ENCODE measurements at places on chromosomes 3 and 15.
A peak's percentile ranks its signal among the peaks of the same experiment; 100 is the strongest.

GRCh38 chr3:123084192-123084591, 17.4 kb downstream of the PDIA5 start:
- no peak for DNase-seq

DNA sequence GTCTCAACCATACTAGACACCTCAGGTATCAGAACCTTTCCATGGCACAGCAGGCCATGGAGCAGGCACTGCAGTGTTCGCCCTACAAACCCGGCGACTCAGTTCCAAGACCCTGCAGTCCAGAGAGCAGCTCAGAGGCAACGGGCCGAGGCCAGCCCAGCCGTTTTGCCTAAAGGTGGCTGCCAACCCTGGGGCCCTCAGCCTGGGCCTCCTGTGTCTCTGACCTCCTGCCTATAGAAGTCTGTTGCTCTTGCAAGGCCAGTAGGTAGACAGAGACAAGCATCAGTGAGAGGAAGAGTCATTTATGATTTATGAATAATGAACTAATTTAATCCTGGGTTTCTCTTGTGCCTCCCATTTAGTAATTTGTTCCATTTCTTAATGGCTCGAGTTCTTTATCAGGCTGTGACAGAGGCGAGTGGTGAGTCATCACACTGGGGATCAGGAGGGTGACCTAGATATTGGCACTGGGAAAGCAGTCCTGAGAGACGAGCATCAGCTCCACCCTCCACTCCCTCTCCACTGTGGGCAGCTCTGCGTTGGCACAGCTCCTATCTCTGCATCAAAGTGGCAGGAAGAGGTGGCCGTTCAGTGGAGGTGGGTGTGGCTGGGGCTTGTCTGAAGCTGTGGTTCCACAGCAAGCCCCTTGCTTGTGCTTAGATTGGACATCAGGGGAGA, 79.8 kb downstream of the ABHD5 start:
- peak; percentile 36 for DNase-seq

GRCh38 chr15:99508311-99508645, 57.5 kb upstream of the MEF2A start:
- DNase-seq: no peak

DNA sequence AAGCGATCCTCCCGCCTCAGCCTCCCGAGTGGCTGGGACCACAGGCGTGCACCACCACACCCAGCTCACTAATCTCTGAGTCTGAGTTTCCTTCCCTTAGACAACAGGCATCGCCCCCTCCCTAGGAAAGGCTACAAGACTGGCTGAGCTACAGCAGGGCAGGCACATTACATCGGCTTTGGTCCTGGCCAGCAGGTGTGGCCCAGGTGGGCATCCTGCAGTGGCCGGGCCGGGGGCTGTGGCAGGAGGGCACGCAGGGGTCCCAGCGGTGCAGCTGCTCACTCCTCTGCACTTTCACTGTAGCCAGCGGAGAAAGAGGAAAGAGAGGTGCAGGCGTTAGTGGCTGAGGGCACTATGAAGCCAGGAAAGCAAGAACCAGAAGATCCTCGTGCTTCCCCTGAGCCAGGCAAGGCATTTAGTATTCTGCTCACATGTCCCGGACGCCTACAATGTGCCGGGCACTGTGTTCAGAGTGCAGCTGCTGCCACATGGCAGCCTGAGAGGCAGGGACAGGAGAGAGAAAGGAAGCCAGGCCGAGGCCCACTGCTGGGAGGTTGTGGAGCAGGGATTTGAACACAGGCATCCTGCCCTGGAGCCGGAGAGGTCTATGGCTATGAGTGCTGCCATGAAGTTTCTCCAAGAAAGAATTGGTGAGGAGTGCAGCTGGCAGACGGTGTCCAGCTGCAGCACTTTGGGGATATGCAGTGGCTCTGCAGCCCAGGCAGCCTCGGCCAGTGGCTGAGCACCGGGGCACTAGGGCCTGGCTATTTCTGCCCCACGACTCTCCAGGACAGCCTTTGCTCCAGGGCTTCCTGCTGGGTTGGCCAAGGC, 22.3 kb downstream of the GRIP2 start:
- DNase-seq: no peak

DNA sequence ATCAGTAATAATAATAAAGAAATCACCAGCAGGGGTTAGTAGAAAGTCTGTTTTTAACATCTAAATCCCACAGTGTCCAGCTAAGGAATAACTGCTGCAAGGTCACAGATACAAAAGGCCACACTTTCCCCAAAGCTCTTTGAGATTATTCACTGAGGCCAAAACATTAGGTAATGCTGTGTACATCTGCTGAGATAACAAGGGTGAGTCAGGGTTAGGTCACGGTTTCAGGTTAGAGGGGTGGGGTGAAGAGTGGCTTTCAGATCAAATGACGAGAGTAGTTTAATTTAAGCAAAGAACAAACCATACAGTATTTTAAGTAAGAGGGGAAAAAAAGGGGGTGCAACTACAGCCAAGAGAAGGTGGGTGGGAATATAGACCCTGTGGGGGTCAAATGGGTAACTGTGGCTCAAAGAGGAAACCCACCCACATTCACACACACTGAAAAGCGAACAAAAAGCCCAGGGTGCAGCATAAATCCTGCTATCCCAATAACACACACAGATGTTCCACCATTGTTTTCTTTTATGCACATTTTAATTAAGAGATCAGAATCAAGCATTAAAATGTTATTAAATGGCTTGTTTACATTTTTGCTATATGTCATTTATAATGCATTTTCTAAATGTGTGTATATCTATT, 412.9 kb downstream of the TIGIT start:
- DNase-seq: no peak

DNA sequence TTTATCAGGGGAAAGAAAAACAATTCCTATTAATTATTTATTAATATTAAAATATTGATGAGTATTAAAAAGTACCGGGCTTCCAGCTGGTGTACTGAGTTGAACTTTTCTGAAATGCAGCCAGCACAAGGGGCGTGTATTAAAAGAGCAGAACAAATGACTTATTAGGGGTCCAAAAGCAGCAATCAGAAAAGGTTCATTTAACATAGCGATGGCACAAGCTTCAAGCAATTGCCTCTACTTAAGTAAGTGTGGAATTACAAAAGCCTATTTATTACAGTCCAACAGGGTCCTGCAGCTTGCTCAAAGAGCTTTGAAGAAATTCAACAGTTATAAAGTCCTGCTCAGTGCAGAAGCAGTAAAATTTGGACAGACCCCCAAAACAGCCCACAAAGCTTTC, 285.6 kb downstream of the EPHA3 start:
- DNase-seq: no peak

GRCh38 chr3:171373711-171374110, 86.5 kb downstream of the TNIK start:
- DNase-seq: no peak

DNA sequence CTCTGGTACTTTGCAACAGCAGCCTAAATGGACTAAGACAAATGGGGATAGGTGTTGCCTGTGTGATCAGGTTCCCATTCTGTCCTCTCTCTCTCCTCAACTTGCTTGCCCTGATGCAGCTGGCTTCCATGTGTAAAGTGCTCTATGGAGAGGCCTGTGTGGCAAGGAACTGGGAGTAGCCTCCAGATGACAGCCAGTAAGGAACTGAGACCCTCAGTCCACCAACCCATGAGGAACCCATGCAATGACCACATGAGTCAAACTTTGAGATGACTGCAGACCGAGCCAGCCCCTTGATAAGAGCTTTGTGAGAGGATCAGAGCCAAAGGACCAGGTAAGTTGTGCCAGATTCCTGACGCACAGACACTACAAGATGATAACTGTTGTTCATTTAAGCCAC, 74.6 kb upstream of the ADPGK start:
- no peak for DNase-seq

DNA sequence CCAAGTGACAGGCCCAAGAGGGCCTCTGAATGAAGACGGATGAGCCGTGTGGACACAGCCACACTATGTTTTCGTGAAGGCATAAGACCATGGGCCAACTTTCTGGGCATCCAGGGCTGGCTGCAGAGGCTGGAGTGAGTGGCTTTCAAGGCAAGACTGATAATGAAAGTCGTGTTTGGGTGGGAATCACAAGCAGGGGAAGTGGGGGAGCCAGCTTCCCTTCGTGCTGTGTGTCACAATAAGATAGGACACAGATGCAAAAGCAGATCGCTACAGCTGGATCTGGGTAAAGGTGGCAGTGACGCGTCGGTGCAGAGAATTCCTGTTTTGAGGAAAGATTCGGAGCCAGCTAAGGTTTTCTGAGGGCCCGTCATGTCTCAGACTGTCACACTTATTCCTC, 309.8 kb upstream of the CTDSPL start:
- no peak for DNase-seq

DNA sequence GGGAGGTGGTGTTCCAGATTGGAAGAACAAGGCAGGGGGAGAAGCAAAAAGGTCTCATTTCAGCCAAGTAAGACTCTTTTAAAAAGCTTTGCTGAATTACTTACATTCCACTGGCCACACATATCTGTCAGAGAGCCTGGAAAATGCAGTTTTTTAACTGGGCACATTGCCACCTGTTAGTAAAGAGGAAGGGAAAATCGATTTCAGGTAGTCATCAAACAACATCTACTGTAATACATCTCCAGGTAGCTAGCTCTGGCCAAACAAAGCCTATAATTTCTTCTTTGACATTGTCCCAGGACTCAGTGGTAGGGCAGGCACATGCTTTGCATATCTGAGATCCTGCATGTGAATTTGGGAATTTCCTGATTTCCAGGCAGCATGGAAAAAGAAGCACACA, 480.7 kb upstream of the SUCLG2 start:
- no peak for DNase-seq

DNA sequence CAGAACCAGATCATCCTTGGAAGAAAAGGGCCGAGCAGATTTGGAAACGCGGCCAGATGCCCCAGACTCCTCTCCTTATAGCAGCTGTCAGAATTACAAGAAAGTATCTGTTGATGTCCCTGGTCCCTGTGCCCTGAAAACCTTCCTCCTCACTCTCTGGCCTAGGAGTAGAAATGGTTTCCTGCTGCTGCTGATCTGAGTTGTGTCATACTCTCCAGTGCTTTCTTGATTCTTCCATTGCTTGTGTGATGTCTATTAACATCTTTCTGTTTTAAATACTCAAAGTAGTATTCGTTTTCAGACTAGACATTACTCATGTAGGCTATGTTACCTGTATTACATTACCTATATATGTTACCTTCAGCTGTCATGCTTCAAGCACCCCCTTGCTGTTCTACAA, 26.8 kb upstream of the HERC1 start:
- DNase-seq: no peak

- DNase-seq: no peak
Observed at GRCh38 chr15:90813796-90814190, 54.6 kb upstream of the FURIN start.

DNA sequence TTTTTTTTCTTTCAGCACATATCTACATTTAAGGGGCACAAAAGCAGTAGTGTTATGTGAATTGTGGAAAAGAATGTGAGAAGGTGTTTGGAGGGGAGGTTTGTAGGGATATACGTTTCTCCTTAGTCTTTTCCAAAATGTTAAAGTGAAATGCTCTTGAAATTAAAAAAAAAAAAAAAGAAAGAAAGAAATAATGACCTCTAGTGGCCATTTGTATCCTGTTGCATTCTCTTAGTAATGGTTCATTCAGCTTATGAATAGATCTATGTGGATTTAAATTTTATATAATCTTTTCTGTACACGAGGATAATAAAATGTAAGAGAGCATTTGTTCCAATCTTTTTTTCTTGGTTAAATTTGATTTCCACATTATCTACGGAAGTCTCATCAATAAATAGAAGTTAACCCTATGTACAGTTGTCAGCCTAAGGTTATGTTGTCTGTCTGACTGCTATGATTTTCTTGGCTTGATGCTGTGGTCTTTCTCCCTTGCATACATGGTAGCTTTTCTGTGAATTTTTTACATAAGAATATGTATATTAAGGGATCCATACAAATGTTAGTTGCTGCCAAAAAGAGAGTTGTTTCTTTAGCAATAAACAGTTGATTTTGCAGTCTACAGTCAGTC, 1.7 kb downstream of the P2RY13 start:
- no peak for DNase-seq

- no peak for DNase-seq
Observed at GRCh38 chr15:79408041-79408440, 24.1 kb upstream of the MINAR1 start.

- no peak for DNase-seq
Observed at GRCh38 chr15:40190591-40190990, 29.7 kb downstream of the BUB1B start.

DNA sequence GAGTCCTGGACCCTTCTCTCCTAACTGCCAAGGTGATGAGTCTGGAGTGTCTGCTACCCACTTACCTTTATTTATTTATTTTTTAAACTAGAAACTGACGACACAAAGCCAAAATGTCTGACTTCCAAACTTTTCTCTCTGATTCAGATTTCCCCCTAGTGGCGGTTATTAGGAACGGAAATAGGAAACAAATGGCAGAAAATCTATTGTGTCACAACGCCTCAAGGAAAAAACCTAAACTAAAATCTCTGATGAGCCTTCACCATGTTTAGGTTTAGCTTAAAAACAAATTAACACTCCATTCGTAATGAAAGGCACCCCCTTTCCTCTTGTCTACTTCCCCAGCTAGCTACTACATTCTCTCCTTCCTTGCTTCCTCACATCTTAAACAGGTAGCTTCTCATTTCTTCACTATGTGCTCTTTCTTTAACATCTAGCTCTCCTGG, 94.0 kb upstream of the MEX3B start:
- DNase-seq: peak; percentile 24

DNA sequence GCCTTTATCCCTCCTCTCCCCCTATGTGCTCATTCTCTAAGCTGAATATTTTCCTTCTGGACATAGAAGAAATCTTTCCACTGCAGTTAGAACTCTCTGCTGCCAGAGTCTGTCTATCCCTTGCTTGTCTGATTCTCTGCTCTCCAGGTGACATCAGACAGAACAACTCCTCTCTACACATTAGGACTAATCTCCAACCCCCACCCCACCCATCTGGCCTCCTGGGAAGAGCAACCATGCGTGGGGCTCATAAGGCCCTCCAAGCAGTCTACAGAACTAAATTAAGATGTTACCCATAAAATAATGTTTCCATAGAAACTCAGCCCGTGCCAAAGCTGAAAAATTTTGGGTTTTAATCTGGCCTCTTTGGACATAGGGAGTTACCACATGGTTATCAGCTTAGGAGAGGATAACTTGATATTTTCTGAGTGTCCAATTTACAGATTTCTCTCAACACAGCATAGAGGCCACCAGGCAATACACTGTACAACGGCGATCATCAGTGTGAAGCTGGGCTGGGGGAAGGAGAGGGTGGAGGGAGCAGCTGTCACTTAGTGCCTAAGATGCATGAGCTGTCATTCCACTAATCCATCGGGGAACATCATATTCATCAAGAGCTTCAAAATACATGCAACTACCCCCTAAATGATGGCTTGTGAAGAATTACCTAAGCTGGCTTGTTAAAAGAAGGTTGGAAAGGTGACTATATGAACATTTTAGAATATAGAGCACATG, 199.4 kb downstream of the CLSTN2 start:
- no peak for DNase-seq

- no peak for DNase-seq
Observed at GRCh38 chr3:107523289-107523538, 452 bp downstream of the BBX start.

- DNase-seq: no peak
Observed at GRCh38 chr3:28232659-28233058, 8.8 kb upstream of the CMC1 start.

- DNase-seq: no peak
Observed at GRCh38 chr3:49535971-49536874, 18.1 kb upstream of the BSN start.

Data from CD4-positive, alpha-beta T cell treated with Interleukin-10 for 1 hour (primary cell).